Non-pigmented ciliary epithelial cell (primary cell): ENCODE measurements at places on chromosomes 16 and 17.
A peak's percentile ranks its signal among the peaks of the same experiment; 100 is the strongest.

GRCh38 chr17:42700586-42701289 is 18.4 kb downstream of the CNTNAP1 start:
- DNase-seq, result no peak

DNA sequence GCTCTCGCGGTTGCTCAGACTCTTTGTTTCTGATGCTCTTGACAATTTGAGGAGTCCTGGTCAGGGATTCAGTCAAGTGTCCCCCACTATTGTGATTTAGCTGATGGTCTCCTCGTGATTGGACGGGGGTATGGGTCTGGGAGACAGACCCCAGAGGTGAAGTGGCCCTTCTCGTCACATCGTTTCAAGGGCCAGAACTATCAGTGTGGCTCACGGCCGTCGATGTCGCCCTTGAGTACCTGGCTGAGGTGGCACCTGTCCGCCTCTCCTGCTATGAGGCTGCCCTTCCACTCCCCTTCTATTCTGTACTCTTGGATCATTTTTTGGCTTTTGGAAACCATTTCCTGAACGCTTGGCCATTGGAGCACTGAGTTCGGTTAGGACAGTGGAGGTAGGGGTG is 7.4 kb upstream of the MEAK7 start:
- DNase-seq, result no peak

- no peak for DNase-seq
Measured at GRCh38 chr17:42429726-42430447, 6.8 kb upstream of the CAVIN1 start.

DNA sequence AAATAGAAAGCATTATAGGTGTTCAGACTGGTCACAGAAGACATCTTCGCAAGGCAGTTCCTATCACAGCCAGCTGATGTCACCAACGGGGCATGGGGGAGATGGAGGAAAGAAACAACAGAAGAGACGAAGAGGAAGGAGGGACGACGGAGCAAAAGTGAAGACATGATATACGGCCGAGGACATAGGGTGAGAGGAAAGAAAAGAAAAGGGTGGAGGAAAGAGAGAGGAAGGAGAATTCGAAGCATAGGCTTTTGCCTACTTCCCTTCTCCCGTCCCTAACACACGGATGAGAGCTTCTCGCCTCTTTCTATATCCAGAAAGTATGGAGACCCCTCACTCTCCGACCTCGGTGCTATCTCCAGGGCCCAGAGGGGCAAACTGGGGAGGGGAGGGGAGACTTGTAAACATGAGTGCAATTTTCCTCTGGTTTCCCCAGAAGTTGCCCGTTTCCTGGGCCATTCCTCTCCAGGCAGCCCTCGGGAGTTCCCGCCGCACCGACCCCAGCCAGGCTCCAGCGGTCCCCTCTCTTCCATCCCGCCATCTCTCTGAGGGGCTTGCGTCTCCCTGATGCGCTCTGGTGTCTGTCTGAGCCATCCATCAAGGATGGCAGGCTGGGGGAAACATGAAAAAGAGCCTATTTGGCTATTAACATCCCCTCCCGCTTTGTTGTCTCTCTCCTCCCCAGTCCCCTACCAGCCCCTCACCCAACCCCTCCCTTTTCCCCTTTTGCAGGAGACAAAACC is 26.0 kb downstream of the COPZ2 start:
- no peak for DNase-seq

DNA sequence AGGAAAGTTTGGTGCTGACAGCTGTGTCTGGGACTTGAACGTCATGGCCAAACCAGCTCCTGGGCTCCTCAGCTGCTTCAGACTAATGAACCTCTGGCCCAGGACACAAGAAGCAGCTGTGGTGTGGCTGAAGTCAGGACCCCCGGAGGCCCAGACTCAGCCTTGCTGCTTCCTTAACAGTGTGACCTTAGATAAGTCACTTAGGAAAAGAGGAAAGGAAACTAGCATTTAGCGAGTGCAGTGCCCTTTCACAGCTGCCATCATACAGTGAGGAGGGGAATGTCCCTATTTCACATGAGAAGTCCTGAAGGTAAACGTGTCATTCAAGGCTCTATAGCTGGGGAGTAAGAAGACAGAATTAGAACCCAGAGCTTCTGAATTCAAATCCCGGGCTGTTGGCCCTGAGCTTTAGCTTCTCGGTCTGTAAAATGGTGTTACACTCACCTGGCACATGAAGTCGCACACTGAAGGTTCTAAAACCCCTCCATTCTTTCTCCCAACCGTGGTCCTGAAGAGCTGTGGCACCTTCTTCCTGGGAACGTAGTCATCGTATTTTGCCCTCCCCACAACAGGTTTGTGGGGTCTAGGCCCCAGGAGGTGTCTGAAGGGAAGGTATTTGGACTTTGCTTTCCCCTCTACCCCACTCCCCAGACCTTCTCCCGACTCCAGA is 910 bp upstream of the RAMP2 start:
- no peak for DNase-seq

DNA sequence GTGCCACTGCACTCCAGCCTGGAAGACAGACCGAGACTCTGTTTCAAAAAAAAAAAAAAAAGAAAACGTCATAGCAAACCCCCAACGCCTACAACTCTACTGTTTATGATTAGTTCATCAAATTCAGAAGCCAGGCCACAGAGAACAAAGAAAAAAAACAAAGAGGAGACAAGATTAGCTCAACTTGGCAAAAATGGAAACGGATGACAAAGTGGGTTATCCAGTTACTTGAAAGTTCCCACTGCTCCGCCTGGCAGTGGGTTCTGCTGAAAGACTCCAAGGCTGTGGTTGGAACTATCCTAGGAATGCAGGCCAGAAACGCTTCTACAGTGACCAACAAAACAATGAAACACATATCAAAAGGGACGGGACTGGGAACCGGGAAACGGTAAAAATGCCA is 53.1 kb downstream of the MRM3 start:
- DNase-seq, result peak; percentile 98

DNA sequence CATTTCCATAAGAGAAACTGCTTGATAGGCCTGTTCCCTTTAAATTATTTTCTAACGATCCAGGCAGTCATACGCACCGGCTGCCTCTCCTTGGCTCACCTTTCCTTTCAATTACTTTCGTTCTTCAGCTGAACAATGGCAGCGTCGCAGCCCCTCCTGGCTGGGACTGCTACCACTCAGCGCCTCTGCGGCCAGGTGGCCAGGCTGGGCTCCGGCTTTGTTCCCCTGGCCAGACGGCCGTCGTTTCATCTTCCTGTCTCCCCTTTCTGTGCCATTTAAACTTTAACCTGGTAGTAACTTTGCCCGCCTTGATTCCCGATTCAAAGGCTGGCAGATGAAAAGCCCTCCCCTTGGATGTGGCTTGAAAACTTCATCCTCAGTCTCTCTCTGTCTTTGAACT is 79.0 kb downstream of the C16orf78 start:
- DNase-seq, result no peak
